ENCODE measurements at places on chromosomes 12 and 14.

DNA sequence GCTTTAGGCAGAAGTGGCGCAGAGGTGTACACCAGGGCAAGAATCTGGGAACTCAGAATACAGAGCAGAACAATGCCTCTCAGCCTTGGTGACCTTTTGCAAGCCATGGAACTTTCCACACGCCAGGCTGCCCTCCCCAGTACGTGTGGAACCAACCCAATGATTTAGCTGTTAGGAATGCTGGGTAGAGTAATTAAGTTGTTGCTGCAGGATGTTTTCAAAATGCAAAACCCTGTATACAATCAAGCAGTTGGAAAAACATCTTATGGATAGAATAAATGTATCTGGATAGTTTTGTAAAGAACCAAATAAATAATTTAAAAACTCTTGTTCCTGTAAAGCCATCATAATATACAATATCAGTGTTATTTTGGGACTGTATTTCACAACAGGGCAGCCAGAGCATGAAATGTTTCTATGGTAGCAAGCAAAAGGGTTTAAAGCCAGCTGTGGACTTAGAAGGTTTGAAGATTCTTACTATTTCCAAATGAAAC is 19.4 kb downstream of the PPP1R36 start:
- ATAC-seq = no peak

- no peak for ATAC-seq
These were observed 12.5 kb upstream of the SAMD4A start for GRCh38 chr14:54554401-54554800.

GRCh38 chr14:62670526-62670925 is 374.7 kb downstream of the KCNH5 start:
- ATAC-seq = no peak

GRCh38 chr12:49187184-49187583 is 1.7 kb downstream of the TUBA1A start:
- ATAC-seq = no peak

GRCh38 chr14:92439537-92440344 is 73.8 kb upstream of the RIN3 start:
- ATAC-seq = no peak

GRCh38 chr12:6641131-6641530 is 5.4 kb upstream of the LPAR5 start:
- ATAC-seq = no peak

- ATAC-seq = no peak
These were observed 115.9 kb downstream of the NAV3 start for GRCh38 chr12:77946541-77947061.

- peak; percentile 61 for ATAC-seq
These were observed 8.5 kb upstream of the HSP90AA1 start for GRCh38 chr14:102095231-102095870.

- ATAC-seq = no peak
These were observed 606.3 kb upstream of the LRFN5 start for GRCh38 chr14:41000350-41000749.

DNA sequence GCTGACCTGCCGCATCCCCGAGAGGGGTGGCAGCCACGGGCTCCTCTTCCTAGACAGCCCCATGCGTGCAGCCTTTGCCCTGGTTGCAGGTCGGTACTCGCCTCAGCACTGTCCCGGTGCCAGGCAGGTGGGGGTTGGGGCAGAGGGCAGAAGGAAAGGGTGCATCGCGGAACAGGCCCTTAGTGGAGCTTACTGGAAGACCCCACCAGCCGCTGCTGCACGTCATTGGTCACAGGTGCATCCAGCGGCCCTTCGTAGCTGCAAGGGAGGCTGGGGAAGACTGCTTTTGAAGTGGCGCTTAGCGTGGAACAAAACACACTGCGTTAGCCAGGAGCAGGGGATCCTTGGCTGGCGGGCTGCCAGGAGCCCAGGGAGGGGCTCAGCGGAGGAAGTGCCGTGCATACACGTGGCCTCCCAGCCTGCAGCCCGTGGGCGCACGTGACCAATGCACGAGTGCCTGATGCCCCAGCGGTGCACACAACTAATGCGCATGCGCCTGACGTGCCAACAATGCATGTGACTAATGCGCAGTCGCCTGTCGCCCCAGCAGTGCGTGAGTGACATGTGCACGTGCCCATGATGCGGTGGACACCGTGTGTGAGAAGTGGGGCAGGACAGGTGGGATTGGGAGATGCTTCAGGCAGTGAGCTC is 5.0 kb upstream of the EP400 start:
- no peak for ATAC-seq

GRCh38 chr14:87139299-87139698 is 853.7 kb downstream of the GALC start:
- ATAC-seq = no peak

- peak; percentile 38 for ATAC-seq
These were observed 13.2 kb downstream of the CPNE8 start for GRCh38 chr12:38892087-38892786.

GRCh38 chr12:10033783-10034545 is 3.5 kb downstream of the CLEC9A start:
- ATAC-seq = no peak

DNA sequence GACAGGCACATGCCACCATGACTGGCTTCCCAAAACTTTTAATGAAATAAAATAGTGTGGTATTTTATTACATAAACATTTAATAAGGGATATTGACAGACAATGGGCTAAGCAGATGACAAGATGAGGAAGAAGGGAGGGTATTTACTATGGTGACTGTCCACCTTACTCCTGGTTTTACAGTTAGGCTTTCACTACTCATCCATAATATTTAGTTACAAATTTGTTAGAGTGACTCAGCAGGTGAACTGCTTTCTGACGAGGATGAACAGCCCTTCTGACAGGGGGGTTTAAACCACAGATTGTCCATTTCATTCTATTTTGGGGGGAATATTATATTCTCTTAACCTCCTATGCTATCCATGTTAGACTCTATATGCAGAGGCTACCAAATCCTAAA is 3.6 kb upstream of the PALS1 start:
- ATAC-seq = no peak

DNA sequence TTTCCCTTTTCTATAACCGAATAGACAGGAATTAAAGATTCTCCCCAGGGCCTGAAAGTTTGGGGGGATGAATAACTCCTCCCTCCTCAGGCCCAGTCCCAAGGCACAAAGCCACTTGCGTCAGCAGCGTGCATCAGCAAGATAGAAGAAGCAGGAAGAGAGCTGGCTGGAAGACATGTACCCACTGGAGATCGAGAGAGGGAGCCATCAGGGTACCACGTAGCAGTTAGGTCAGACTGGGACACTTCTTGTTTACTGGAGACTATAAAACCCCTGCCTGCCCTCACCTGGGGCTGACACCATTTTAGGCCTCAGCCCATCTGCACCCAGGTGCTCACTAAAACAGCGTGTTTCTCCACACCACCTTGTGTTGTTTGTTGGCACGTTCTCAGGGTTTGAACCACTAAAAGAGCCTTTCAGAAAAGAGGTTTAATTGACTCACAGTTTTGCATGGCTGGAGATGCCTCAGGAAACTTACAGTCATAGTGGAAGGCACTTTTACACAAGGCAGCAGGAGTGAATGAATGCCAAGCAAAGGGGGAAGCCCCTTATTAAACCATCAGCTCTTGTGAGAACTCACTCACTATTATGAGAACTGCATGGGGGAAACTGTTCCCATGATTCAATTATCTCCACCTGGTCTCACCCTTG is 93.2 kb downstream of the TMTC3 start:
- ATAC-seq = peak; percentile 83

GRCh38 chr12:66491853-66492252 is 187.0 kb downstream of the GRIP1 start:
- no peak for ATAC-seq

- no peak for ATAC-seq
These were observed 211.4 kb downstream of the NTF3 start for GRCh38 chr12:5643266-5643665.

- ATAC-seq = no peak
These were observed 1.1 kb downstream of the NCAPD2 start for GRCh38 chr12:6494968-6495367.

All from activated CD4-positive, CD25-positive, alpha-beta regulatory T cell treated with anti-CD3 and anti-CD28 coated beads, Interleukin-2, amount 50 U/mL, for 24 hours (primary cell).